IPS DF 6.9 (cell line): ENCODE measurements at places on chromosomes 6 and 20.
A peak's percentile ranks its signal among the peaks of the same experiment; 100 is the strongest.

DNA sequence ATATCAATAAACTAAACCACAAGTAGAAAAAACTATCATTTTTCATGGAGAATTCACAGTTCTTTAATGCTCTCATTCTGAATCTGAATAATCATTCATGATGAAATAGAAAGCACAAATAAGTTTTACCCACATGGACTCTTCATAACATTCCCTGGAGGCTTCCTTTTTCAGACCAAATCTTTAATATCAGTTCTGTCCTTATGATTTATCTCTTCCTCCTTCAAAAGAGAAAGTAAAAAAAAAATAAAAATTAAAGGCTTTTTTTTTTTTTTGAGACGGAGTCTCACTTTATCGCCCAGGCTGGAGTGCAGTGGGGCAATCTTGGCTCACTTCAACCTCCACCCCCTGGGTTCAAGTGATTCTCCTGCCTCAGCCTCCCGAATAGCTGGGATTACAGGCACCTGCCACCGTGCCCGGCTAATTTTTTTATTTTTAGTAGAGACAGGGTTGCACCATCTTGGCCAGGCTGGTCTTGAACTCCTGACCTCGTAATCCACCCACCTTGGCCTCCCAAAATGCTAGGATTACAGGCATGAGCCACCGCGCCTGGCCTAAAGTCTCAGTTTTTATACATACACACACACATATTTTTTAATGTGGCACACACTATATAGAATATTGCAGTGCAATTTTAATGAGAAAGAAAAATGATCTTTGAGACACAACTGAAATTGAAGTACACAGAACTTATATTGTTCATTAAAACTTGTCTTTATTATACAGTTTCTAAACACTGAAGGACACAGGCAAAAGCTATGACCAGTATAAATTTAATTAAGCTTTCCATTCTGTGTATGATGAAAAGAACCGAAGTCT, 31.9 kb upstream of the ZNF217 start:
- DNase-seq = no peak

DNA sequence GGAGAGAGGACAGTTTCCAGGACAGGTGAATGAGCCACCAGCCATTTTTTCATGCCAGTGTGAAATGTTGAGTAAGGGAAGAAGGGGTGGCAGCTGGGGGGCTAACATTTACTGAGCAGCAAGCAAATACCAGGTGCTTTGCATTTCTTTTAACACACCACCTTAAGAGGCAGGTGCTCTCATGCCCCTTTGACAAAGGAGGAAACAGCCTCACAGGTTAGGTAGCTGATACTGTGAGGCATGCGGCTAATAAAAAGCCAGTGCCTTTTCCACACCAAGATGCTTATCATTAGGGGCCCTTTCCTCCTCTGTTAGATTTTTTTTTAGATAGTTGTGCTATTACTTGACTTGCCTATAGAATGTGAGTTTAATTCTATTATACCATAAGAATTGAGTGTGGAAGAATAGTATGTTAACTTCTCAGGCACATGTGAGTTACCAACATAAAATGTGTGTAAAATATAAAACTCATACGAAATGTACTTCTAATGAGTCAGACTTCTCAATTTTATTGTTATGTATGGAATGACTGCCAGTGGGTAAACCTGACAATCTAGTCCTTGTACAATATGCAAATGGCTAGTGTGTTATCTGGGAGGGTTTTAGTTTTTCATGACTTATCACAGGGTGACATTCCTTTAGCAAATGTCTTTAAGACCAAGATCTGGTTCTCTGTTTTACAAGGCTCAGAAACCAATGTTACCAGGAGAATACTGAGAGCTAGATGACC, 260.0 kb downstream of the TMEM242 start:
- DNase-seq = no peak

DNA sequence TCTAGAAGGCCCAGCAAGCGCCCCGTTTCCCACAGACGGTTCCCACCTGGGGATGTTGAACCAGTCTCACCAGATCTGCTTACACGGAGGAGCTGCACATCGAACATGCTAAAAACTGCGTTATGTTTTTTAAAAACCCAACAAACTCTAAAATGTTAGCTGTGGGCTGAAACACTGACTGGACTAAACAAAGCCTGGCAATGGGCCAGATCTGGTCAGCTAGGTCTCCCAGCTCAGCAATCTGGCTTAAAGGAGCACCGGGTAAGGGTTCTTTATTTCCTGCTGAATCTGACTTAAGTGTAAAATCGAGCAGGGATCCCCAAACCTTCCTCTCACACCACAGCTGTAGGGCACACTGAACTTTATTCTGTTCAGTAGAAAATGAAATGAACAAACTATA, 156.9 kb downstream of the FOXC1 start:
- no peak for DNase-seq

GRCh38 chr6:57469072-57469471, 151.6 kb downstream of the PRIM2 start:
- no peak for DNase-seq

DNA sequence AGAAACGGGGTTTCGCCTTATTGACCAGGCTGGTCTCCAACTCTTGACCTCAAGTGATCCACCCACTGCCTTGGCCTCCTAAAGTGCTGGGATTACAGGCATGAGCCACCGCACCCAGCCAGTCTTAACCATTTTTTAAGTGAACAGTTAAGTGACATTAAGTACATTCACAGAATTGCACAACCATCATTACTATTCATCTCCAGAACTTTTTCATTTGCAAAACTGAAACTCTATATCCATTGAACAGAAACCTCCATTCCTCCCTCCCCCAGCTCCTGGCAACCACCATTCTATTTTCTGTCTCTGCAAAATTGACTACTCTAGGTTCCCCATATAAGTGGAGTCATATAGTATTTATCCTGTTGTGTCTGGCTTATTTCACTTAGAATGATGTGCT, 59.7 kb downstream of the PLCB4 start:
- DNase-seq = no peak

DNA sequence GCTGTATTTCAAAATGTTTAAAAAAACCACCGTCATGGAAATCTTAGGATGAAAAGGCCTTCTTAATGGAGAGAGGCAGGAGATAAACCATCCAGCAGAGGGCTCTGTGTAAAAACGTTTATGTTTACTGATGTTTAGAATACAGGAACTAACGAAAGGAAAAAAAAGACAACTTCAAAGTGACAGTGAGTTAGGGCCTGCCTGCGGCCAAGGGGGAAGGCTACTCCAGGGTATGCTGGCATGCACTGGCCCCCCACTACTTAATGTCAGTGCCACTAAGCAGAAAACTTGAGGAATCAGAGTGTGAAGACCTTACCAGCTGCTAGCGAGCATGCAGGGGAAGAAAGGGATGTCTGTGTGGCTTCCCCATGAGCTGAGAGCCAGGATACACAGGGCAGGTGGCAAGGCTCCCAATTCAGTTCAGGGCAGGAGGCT, 47.7 kb downstream of the AKAP7 start:
- no peak for DNase-seq

GRCh38 chr20:61253264-61253639, 1.2 kb downstream of the CDH4 start:
- DNase-seq = no peak

- DNase-seq = no peak
Measured at GRCh38 chr6:166361077-166361429, 18.7 kb upstream of the SFT2D1 start.

GRCh38 chr6:167558246-167559177, 233.6 kb downstream of the TTLL2 start:
- no peak for DNase-seq

DNA sequence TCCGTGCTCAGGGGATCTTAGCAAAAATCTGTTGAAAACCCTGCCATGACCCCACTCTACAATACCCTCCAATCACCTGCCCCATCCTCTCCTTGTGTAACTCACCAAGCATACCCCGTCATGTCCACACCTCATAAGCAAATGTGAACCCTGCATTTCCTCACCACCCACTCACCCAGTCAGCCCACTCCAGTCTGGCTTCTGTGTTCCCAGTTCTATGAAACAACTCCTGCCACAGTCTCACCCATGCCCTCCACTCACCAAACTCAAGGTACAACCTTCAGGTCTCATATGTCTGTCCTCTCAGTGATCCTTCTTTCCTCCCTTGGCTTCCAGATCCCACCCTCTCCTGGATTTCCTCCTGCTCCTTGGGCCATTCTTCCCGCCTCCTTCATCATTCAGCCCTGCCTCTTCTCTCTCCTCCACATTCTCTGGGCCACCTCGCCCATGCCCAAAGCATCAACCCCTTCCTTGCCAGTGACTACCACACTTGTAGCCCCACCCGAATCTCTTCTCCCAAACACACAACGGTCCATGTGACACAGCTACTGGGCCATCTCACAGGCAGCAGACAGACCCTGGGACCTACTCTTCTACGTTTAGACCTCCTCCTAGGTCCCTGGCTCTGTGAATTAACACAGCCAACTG, 8.8 kb downstream of the DDRGK1 start:
- no peak for DNase-seq

DNA sequence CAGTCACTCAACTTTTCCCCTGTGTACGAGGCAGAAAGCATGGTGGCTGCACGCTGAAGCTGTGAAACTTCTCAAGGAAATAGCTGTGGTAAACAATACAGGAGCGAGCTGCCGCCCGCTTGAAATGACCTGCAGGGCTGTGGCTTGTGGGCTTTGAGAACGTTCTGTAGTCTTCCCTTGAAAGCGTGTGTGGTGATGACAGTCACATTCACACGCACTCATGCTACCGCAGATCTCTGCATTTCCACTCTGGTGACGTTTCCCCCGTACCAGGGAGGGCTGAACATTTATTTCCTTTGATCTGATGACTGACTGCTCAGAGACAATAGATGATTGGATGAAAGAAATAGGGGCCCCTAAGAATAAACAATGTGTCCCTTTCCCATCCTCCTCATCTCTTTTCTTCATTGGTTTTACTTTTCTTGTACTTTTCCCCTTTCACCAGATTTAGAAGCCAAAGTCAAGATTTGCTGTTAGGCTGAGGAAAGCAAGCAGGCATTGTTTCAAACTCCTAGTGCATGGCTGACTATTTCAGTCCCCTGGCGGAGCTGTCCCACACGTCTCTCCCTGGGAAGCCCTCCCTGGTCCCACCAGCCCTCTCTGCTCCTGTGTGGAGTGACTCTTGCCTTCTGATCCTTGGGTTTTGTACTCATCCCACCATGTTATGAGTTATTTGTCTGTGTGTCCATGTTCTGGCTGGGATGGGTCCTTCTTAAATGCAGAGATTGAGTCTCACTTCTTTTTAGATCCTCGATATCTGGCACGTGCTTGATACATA, 3.9 kb downstream of the SYTL3 start:
- no peak for DNase-seq

DNA sequence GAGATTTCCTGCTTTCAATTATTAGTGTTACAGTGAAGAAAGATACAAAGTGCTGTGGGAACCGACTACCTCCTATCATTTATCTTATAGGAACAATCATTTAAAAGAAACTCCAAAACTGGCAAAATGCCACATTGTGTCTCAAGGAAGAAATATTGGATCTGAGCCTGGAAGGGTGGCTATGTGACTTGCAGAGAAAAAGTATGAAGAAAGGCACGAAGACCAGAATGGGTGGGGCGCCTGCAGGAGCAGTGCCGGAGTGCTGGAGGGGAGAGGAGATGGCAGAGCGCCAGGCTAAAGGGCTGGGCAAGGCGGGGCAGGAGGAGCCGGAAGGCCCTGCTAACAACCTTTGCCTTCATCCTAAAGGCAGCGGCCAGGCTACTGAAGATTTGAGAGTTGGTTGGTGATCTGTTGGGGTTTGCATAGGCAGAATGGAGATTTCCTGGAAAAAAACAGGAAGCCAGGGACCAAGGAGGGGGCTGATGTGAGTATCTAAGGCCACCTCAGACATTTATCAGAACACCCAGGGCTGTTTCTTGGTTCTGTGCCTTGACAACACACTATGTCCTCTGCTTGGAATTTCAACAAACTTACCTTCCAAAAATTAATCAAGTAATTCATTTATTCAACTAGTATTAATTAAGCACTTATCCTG, 125.6 kb downstream of the MAFB start:
- no peak for DNase-seq

DNA sequence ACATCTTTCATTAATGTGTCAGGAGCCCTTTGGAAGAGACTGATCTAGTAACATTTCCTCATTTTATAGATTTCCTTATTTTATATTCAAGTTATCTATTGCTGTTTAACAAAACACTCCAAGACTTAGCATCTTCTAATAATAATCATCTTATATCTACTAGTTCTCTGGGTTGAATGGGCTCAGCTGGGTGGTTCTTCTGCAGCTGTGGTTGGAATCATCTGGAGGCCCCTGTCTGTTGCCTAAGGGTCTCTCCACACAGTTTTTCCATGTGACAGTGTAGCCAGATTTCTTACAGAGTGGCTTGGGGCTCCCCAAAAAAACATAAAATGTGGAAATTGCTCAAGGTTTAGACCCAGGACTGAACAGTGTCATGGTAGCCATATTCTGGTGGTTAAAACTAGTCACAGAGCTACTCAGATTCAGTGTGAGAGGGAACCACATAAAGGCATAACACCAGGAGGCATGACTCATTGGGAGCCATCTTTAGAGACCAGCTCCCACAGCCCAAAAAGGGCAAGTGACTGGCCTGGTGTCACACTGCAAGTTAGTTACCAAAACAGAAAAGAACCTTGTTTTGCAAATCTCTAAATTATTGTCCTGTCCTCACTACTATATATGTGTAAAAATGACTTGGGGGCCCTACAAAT, 11.5 kb downstream of the SLC2A10 start:
- no peak for DNase-seq

GRCh38 chr20:62319346-62319909, 16.6 kb downstream of the ADRM1 start:
- DNase-seq = no peak

GRCh38 chr6:326896-327537, 34.7 kb downstream of the DUSP22 start:
- no peak for DNase-seq

DNA sequence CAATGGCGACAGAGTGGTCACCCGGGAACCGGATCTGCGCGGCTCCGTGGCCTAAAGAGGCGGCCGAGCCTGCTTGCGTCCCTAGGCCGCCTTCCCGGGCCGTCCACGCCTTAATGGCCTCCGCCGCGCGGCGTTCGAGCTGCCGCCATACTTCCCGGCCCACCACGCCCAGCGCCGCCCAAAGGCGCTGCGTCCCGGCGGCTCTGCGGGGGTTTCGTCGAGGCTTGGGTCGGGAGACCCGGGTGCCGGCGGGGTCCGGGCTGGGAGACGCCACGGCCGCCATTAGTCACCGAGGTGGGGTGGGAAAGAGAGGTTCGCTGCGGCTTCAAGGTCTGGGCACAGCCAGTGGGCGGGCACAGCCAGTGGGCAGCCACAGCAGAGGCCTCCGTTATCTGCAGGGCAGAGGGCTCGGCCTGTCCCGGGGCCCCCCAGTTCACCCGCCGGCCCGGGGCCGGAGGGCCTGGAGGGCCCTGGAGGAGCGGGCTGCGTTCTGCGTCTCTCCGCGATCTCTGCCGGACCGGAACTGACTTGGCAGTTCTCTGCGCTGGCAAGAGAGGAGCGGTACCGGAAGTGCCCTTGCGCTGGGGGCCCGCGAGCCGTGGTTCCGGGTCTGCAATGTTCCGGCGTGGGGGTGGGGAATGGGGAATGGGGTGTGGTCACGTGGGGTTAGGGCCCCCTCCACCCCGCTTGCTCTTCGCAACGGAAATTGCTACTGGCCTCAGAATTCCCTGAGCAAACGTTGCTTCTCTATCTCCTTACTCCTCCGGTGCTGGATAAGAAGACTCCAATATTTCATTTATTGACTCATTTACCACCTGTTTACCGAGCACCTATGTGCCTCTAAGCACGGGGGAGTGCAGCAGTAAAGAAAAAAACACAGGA, 82.3 kb downstream of the CNBD2 start:
- DNase-seq = peak; percentile 61

GRCh38 chr20:2363587-2363986, 17.1 kb upstream of the TGM6 start:
- no peak for DNase-seq

GRCh38 chr6:208938-209337, 83.3 kb upstream of the DUSP22 start:
- DNase-seq = no peak
